ENCODE measurements at places on chromosomes 16 and 17.

DNA sequence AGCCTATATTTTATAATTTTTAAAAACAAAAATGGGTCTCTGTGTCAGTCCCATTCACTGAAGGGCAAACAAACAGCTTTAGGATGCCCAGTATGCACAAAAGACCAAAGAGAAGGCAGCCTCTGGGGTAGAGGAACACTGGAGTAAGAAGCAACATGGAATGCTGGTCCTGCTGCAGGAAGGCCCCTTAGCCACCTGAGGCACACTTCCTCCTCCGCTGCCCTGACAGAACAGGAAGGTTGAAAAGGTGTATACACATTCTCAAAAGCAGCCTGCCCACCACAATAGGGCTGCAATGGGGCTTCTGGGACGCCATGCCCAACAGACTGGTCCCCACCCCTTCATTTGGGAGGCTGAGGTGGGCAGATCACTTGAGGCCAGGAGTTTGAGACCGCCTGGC, 19.5 kb downstream of the TOM1L2 start:
- DNase-seq, result no peak

GRCh38 chr17:42361781-42362186, 26.5 kb downstream of the STAT3 start:
- no peak for DNase-seq

DNA sequence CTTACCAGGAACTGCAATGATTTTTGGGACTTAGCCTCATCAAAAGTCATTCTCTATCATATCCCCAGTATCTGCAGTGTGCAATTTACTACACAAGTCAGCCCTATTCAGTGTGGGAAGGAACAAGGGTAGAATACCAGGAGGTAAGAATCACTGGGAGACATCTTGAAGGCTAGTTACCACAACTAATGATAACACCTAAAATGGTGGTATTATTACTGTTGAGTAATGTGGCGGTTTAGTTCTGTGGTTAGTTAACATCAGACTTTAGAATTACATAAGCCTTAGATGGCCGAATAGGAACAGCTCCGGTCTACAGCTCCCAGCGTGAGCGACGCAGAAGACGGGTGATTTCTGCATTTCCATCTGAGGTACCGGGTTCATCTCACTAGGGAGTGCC, 567.9 kb upstream of the CDH11 start:
- no peak for DNase-seq

DNA sequence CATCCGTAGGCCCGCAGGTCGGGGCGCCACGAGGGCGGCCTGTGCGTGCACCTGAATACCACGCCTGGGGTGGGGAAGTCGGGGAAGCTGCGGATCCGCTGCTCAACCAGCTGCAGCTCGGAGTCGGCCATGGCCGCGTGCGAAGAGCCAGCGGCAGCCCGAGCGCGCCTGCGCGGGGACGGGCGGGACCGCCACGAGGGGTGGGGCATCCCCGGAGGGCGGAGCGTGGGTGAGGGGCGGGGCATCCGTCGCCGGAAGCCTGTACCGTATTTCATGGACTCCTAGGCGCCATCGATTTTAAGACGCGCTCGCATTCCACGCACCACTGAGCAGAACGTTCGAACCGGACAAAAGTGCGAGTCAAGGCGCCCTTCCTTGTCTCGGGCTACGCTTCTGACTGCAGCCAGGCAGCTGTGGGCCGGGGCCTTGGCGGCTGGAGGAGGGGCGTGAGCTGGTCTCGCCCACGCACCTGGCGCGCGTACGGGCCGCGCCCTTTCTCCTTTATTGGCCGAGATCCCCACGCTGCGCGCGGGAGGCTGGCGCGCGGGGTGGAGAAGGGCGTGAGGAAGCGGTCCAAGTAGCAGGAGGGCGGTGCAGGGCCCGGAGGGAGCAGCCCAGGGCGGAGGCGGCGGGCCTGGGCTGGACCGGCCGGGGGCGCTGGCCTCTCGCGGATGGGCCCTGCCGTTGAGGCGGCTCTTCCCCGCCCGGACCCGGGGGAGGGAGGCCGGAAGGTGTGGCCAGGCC, at the start of gene APRT:
TSS of gene APRT (minus strand) at position 160 of the 744 bp plus-strand sequence. CDS start at position 131, 29 bp downstream.
- peak; percentile 94 for DNase-seq

DNA sequence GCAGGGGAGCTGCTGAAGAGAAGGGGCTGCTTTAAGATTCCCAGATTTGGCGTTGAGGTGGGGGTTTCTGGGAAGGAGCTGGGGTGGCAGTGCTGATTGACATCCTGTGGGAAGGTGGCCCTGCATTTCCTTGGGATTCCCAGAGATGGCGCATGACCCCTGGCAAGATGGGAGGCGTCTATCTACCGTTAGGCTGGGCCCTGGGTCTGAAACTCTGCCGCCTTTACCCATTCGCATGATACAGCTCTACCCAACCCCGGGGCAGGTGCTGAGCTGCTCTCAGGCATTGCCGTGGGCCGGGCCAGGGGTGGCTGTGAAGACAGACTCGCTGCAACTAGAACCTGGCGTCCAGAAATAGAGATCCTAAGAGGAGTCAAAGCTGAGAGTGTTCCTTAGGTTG, 9.9 kb upstream of the MVD start:
- DNase-seq, result no peak
